ENCODE measurements at places on chromosomes 6 and 20.

GRCh38 chr6:50823094-50823920, 4.6 kb downstream of the TFAP2B start:
- peaks cover 47% of the 10 kb centered on the region for H3K4me1 ChIP-seq
- H3K27ac ChIP-seq: no peak overlapping the region
- H3K36me3 ChIP-seq: no peaks in the 10 kb centered on the region
- DNase-seq: no peak

- DNase-seq: no peak
- no peaks in the 10 kb centered on the region for H3K36me3 ChIP-seq
- no peaks in the 10 kb centered on the region for H3K27me3 ChIP-seq
- H3K4me3 ChIP-seq: no peak overlapping the region
- no peak overlapping the region for H3K27ac ChIP-seq
Observed at GRCh38 chr6:158376631-158377081, 64.4 kb downstream of the TULP4 start.

DNA sequence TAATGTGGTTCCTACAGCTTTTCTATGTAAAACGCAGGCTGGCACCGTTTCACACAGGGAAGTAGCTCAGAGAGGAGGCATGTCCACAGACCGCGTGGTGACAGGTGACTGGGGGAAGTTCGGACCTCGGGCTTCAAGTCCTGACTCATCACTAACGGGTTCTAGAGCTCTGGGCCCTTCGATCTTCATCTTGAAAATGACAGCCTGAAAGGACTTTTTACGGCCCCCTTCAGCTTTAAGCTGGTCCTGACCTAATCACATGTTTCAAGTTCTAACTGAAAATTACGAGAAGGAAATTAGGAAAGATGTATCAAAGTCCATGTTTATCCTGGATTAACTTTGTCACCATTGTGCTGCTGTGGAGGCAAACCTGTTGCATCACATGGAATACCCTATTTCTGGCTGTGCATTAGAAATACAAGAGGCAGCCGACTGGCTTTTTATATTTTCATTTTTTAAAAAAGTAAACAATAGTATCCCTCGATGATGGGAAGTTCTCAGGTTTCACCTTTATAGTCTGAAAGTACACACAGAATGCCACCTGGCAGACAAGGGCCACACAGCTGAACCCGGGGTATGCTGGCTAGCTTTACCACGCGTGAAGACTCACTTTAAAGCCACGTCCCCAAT, 2.0 kb downstream of the MAN1A1 start:
- DNase-seq: no peak
- H3K27me3 ChIP-seq: peaks cover 96% of the 10 kb centered on the region
- H3K36me3 ChIP-seq: no peaks in the 10 kb centered on the region
- H3K27ac ChIP-seq: no peak overlapping the region
- peaks cover 6% of the 10 kb centered on the region for H3K4me1 ChIP-seq

- H3K36me3 ChIP-seq: no peaks in the 10 kb centered on the region
- no peaks in the 10 kb centered on the region for H3K27me3 ChIP-seq
- no peak for DNase-seq
- peaks cover 27% of the 10 kb centered on the region for H3K4me1 ChIP-seq
Observed at GRCh38 chr6:127297502-127298070, 30.9 kb downstream of the RNF146 start.

DNA sequence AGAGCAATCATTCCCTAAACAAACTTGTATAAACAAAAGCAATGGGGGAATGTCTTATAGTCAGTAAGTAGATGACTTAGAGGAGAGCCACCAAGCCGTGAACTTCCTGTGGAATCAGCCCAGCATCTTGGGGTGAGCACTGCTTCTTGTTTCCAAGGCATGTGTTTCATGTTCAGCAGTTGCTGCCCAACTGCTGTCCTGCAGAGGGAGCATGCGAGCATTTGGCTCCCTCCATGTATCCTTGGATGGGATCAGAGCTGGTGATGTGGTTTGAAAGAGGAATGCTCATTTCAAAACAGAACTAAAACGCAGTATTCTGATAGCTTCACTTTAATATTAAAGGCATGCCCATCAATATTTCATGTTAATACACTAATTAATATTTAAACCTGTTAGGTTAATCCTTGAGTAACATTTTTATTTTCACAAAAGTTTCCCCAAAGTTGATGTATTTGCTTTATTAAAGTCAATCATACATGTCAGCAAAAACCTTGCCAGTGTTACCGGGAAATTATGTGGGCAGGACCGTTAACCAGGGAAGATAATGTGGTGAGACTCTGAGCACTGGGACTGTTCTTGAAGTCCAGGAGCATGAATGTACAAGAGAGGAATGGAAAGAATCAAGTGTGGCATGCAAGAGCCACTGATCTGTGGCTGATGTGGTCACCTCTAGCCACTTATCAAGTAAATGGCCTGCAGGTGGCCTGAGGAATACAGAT, 172.1 kb upstream of the GGTLC1 start:
- no peak overlapping the region for H3K4me3 ChIP-seq
- no peaks in the 10 kb centered on the region for H3K4me1 ChIP-seq
- H3K27ac ChIP-seq: no peak overlapping the region
- no peaks in the 10 kb centered on the region for H3K36me3 ChIP-seq

- H3K27me3 ChIP-seq: peaks cover 3% of the 10 kb centered on the region
- H3K27ac ChIP-seq: no peak overlapping the region
- no peaks in the 10 kb centered on the region for H3K36me3 ChIP-seq
- no peak overlapping the region for H3K4me3 ChIP-seq
Observed at GRCh38 chr6:142566628-142567396, 265.0 kb downstream of the ADGRG6 start.

- no peak overlapping the region for H3K4me3 ChIP-seq
- H3K36me3 ChIP-seq: no peaks in the 10 kb centered on the region
- H3K27me3 ChIP-seq: no peaks in the 10 kb centered on the region
- H3K4me1 ChIP-seq: no peaks in the 10 kb centered on the region
- DNase-seq: no peak
- no peak overlapping the region for H3K27ac ChIP-seq
Observed at GRCh38 chr20:47417245-47418068, 61.0 kb upstream of the ZMYND8 start.
